ENCODE measurements at places on chromosomes 1 and 21. TPM values are rescaled to one million over a fixed set of nuclear protein-coding genes. Genes with fewer than 3 reads are reported as not detected.

Gene LCE1D
- polyA plus RNA-seq: not detected

- DNase-seq: no peak
These were observed 93.0 kb downstream of the ATP1A1 start for GRCh38 chr1:116465845-116466685.

DNA sequence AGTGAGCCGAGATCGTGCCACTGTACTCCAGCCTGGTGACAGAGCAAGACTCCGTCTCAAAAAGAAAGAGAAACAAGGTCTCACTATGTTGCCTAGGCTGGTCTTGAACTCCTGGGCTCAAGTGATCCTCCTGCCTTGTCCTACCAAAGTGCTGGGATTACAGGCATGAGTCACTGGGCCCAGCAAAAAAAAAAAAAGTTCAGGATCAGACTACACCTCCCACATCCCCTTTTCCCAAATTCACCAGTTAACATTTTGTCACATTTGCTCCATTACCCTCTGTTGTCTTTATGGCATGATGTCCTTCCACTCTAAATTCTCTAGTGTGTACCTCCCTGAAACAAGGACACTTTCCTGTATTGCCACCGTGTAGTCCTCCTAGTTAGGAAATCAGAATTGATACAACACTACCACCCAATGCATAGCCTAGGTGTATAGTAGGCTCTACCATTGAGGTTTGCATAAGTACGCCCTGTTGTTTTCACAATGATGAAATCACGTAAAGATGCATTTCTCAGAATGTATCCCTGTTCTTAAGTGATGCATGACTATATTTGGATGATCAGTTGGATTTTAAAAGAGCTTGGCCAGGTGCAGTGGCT lies 10.7 kb downstream of the SPEN start:
- no peak for DNase-seq

Gene LCK
- 2.3 TPM for polyA plus RNA-seq

Gene CD1E
- polyA plus RNA-seq: 0.53 TPM

GRCh38 chr1:61097317-61097716 lies 15.0 kb downstream of the NFIA start:
- no peak for DNase-seq

DNA sequence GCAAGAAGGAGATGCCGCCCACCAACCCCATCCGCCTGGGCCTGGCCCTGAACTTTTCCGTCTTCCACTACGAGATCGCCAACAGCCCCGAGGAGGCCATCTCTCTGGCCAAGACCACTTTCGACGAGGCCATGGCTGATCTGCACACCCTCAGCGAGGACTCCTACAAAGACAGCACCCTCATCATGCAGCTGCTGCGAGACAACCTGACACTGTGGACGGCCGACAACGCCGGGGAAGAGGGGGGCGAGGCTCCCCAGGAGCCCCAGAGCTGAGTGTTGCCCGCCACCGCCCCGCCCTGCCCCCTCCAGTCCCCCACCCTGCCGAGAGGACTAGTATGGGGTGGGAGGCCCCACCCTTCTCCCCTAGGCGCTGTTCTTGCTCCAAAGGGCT lies 732 bp downstream of the SFN start:
- peak; percentile 17 for DNase-seq

DNA sequence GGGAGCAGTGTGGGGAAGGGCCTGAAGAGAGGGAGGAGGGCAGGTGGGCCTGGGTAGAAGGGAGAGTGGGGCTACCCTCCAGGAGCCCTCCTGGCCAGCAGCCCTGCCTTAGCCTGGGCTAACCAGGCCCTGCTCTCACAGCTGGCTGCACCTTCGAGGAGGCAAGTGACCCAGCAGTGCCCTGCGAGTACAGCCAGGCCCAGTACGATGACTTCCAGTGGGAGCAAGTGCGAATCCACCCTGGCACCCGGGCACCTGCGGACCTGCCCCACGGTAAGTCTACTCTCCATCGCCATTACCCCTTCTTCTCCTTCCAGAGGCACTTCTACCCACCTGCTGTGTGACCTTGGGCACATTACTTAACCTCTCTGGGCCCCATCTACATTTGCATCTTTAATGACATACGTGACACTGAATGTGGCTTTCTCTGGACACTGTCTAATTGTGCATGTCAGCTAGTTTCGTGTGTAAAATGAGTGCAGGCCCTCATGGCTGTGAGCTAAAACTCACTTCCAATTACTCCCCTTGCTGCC lies 18.9 kb downstream of the PTPRU start:
- DNase-seq: no peak

DNA sequence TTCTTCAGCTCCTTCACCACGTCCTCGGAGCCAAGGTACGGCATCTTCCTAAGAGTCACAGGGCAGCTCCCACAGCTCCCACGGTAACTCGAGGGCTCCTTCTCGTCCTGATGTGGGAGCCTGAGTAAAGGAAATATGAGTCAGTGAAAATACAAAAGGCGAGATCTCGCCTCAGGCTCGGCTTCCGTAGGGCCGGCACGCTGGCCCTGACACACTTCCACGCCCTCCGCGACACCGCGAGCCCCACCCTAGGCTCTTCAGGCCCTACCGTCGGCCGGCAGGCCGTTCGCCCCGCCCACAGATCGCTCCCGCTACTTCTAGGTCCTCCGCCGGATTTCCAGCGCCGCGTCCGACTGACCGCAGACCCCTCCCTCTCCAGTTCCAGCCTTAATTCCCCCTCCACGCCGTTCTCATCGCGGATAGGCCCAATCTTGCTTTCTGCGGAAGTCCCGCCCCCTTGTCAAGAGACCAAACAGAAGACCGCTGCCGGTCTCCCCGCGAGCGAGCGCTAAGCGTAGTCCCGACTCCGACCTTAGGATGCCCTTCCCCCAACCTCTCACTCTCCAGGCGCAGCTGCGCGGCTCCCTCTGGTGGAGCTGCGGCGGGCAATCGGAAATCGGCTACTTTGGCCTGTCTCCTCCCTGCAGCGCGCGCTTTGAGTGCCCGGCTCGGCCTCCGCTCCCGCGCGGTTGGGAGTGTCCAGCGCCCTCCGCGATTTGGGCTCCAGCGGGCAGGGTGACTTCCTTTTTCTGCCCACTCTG lies at the start of the genes AP4B1 and DCLRE1B:
TSS of gene AP4B1 (minus strand) at position 126 of the 761 bp plus-strand sequence. CDS start at position 44, 82 bp downstream.
TSS of gene DCLRE1B (plus strand) at position 653 of the 761 bp plus-strand sequence. CDS start 261 bp downstream, outside the sequence.
- peak; percentile 100 for DNase-seq

DNA sequence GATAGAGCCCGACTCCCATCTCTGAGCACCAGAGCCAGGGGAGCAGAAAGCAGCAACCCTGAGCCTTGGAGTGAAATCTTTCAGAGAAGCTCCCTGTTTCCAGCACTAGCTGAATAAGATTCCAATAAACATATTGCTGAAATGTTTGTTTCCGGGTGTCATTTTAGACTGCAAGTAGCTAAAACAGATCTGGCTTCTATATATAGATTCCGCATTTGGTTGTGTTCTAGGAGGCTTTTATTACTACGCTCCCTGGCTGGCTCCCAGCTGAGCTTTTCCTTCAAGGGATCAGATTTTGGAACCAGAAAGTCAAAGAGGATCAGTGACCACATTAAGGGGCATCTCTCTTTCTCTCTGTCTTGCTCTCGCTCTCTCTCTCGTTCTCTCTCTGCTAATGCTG lies 88.2 kb downstream of the PAPPA2 start:
- DNase-seq: no peak

DNA sequence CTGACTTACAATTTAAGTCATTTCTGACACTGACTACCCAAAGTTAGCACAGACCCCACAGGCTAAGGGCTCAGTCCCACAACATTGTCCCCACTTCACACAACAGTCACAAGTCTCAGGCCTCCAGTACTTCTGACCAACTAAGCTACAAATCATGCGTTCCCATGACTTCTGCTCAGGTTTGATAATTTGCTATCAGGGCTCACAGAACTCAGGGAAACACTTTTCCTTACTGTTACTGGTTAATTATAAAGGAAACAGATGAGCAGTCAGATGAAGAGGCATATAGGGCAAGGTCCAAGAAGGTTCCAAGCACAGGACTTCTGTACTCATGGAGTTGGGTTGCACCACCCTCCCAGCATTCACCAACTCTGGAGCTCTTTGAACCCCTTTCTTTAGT lies 151.2 kb upstream of the TNR start:
- no peak for DNase-seq

Gene WLS
- 50.8 TPM for polyA plus RNA-seq

Gene TMEM82
- 0.75 TPM for polyA plus RNA-seq

DNA sequence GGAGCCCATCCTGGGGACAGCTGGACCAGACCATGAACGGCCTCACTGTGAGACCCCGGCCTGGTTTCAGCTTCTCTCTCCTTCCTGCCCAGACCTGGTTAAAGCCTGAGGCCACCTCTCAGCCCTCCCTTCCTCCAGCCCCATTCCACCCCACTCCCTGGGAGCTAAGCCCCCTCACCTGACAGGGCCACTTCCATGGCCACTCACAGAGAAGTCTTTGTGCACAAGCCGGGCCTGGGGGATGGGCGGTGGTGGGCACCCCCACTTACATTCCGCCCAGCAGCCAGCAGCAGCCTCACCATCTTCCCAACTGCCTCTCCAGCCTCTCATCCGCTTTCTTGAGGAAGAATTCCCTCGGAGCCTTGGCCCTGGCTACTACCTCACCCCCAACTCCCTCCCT lies 40.4 kb downstream of the RHBG start:
- DNase-seq: no peak

- DNase-seq: no peak
These were observed 22.6 kb upstream of the A3GALT2 start for GRCh38 chr1:33343539-33343938.

- DNase-seq: peak; percentile 23
These were observed 28.2 kb upstream of the FAM131C start for GRCh38 chr1:16101623-16102022.

DNA sequence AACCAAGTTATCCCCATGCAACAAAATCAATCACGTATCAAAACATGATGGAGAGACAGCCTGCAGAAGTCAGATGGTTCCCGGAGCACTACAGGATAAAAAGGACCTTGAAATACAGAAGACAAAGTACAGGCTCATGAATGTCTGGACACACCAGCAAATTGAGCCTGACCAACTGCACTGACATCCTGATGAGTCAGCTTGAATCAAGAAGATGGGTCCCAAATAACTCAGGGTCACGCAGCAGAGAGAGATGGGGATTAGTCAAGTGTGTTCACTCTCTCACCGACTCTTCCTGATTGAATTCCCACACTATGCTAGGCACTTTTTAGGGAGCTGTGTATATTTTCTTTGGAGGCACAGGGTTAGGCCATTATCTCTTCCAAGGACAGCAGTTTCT lies 71.1 kb upstream of the DIRAS3 start:
- no peak for DNase-seq

Gene NEK2
- 4.6 TPM for polyA plus RNA-seq

Gene KRTAP19-3
- not detected for polyA plus RNA-seq

- no peak for DNase-seq
These were observed 266.6 kb downstream of the GRIK1 start for GRCh38 chr21:29673096-29673610.

- DNase-seq: no peak
These were observed 197.1 kb downstream of the AJAP1 start for GRCh38 chr1:4851385-4852065.

- peak; percentile 32 for DNase-seq
These were observed 3.9 kb upstream of the CD1C start for GRCh38 chr1:158285756-158286241.

DNA sequence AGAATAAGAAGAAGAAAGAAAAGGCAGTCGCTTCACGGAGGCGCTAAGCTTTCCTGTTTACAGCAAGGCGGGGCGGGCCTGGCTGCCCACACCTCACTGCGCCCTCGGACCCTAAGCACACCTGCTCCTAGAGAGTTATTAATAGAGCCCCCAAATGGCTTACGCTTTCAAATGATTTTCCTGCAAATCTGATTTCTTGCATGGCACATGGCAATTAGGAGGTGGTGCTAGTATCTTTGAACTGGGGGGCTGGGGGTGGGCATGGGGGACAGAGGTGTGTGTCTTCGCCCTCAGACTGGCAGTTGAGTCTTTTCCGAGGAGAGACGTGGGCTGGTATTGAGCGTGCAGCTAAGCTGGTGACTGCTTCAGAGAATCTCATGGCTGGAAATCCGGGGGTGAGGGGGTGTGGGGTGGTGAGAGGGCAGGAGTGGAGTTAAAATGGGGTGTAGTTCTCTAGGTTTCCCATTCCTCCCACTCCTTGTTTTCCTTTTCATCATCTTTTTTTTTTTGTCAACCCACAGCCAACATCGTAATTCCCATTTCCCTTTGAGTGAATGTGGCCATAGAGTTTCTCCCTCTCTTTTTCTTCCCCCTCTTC lies 1.3 kb downstream of the S1PR1 start:
- DNase-seq: peak; percentile 49

Gene TMPRSS2
- polyA plus RNA-seq: 106 TPM

DNA sequence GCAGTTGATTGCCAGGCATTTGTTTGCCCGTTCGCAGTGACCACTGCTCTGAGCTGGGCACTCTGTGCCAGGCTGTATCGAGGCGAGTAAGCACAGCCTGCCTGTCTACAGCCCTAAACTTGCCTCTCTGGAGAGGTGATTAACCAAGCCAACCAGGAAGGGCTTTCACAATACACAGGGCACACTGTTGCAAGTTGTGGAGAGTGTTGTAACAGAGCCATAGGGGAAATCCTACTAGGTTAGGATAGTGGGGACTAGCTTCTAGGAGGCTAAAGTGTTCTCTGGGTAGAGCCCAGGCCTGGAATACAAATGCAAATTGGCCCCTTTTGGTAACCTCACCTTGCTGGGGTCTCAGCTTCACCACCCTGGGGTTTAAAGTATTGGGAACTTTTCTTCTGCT lies 23.8 kb downstream of the PRDM2 start:
- no peak for DNase-seq

- peak; percentile 43 for DNase-seq
These were observed 2.4 kb upstream of the IBA57 start for GRCh38 chr1:228163007-228163753.

DNA sequence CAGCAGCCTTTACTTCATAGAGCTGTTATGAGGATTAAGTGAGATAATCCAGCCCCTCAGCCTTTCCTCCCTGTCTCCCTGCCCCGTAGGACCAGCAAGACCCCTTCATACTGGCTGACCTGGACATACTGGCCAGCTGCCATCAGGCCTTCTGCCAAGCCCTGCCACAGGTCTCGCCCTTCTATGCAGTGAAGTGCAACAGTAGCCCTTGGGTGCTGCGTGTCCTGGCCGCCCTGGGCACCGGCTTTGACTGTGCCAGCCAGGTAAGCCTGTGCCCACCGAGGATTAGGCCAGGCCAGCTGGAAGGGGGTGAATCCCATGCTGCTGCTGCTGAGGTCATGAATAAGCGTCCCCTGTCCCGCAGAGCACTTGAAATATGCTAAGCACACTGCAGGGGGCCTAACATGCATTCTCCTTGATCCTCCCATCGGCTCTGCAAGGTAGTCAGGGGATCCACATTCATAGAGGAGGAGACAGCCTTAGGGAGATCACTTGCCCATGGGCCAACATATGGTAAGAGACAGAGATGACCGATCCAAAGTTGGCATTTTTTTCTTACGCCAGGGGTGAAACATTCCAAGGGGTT lies 73.3 kb upstream of the TINAGL1 start:
- no peak for DNase-seq

DNA sequence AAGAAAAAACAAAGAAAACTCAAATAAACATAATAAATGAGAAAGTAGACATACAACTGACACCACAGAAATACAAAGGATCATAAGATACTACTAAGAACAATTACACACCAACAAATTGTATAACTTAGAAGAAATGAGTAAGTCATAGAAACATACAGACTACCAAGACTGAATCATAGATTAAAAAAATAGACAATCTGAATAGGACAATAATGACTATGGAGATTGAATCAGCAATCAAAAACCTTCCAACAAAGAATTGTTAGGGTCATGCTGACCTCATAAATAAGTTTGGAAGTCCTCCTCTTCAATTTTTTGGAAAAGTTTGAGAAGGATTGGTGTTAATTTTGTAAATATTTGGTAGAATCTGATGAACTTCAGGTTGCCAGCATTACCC lies 159.0 kb downstream of the PTBP2 start:
- no peak for DNase-seq

GRCh38 chr1:40679165-40679953 lies 12.1 kb upstream of the NFYC start:
- DNase-seq: no peak

Gene TRIM46
- 0.58 TPM for polyA plus RNA-seq

Gene CFHR2
- polyA plus RNA-seq: not detected
